Mammary epithelial cell (primary cell): ENCODE measurements at places on chromosomes 2 and 18. TPM values are rescaled to one million over a fixed set of nuclear protein-coding genes. Genes with fewer than 3 reads are reported as not detected.

CD28 gene
- not detected for polyA plus RNA-seq

LIMS4 gene
- 0.29 TPM for polyA plus RNA-seq

B4GALT6 gene
- polyA plus RNA-seq = 6.1 TPM

TBR1 gene
- polyA plus RNA-seq = not detected

LYPD6B gene
- 0.29 TPM for polyA plus RNA-seq

NRP2 gene
- 47.4 TPM for polyA plus RNA-seq
